ENCODE measurements at places on chromosomes 16 and 17. TPM values are rescaled to one million over a fixed set of nuclear protein-coding genes. Genes with fewer than 3 reads are reported as not detected.

KRT40 gene
- polyA plus RNA-seq, result not detected

PRSS53 gene
- not detected for polyA plus RNA-seq

CLEC3A gene
- not detected for polyA plus RNA-seq

TSEN54 gene
- 24.0 TPM for polyA plus RNA-seq

DNA sequence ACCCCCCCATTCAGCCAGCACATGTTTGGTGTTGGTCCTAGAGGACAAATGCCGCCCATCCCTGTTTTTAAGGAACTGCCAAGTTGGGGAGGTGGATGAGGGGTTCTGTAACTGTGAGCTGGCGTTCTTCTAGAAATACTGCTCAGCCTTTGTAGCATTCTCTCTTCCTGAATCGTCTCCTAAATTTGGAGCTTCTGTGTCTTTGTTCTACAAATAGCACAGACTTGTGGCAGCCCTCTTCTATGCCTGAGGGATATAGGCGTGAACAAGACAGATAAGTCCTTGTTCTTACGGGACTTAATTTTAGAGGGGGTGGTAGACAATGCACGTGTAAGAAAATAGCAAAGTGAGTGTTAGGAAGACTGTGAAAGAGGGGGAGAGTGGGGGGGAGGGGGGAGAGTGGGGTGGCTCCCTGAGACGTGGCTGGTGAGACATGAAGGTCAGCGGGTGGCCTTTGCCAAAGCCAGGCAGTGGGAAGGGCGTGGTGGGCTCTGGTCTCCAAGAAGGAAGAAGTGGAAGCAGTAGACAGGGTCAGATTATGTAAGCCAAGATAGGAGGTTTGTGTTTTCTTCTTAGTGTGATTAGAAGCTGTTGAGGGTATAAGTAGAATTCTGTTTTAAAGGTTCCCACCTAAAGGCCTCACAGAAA is 9.9 kb downstream of the MFSD11 start:
- H3K4me3 ChIP-seq, result no peak overlapping the region
- DNase-seq, result no peak
- peak overlapping the region; percentile 66 for H3K27ac ChIP-seq
- H3K36me3 ChIP-seq, result peaks cover 8% of the 10 kb centered on the region
- H3K4me1 ChIP-seq, result peaks cover 4% of the 10 kb centered on the region

- peaks cover 25% of the 10 kb centered on the region for H3K27me3 ChIP-seq
- no peak for DNase-seq
- H3K4me3 ChIP-seq, result no peak overlapping the region
- no peaks in the 10 kb centered on the region for H3K36me3 ChIP-seq
- H3K27ac ChIP-seq, result no peak overlapping the region
Measured at GRCh38 chr16:57979006-57979585, 8.2 kb upstream of the CNGB1 start.

DNA sequence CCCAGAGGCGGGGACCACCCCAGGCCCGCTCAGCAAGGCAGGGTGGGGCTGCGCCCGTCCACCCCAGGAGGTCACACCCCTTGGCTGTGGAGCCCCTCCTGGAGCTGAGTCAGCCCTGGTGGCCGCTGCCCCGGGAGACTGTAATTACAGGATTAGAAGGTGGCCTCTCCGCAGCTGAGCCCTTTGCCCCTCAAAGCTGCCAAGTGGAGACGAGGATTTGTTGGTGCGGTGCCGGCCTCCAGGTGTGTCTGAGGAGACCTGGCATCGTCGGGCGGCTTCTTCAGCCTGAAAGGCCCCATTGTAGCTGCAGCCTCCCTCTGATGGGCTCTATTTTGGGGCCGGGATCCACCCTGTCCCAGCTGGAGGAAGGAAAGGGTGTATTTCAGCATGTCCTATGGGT is 22.7 kb upstream of the SPNS2 start:
- H3K27ac ChIP-seq, result no peak overlapping the region
- H3K4me3 ChIP-seq, result no peak overlapping the region
- no peak for DNase-seq
- H3K27me3 ChIP-seq, result no peaks in the 10 kb centered on the region

GRCh38 chr16:49720225-49720624 is 135.7 kb downstream of the ZNF423 start:
- no peaks in the 10 kb centered on the region for H3K4me1 ChIP-seq
- DNase-seq, result no peak
- H3K4me3 ChIP-seq, result no peak overlapping the region

DNA sequence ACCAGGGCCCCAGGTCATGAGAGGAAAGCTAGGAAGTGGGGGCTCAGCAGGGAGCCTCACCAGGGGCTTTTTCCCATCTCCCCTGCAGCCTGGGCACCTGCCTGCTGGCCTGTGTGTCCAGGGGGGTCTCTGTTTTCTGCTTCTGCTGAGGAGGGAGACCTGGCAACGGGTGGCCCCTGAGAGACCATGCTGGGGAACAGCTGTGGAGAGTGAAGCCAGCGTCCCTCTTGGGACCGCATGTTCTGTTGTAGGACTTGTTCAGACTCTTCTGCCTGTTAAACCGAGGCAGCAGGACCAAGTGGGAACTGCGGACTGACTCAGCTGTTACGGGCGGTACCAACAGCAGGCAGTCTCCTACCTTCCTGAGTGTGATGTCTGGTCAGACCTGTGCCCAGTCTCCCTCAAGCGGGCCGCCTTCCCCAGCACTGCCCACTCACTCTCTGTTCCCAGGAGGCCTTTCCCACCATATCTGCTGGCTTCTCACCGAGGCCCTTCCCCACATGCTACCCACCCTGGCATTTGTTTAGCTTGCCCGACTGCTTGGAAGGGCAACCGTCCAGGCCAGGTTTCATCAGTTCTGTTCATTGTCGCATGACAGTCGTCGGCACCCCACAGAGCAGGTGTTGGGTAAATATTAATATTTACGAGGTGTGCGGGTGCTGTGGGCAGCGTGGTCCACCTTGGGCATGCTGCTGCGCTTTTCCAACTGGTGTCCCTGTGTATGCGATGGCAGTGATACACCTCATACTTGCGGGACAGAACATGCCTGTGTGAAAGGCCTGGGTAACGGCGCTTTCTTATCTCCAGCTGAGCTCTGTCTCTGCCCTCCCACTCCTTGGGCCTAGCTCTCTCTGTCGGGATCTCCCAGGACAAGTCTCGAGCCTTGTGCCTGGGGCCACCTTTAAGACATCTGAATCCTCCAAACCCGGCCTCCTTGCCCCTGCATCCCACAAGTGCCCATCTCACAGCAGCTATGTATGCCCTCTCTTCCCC is 69.4 kb downstream of the MPRIP start:
- H3K27me3 ChIP-seq, result no peaks in the 10 kb centered on the region
- peaks cover 96% of the 10 kb centered on the region for H3K4me1 ChIP-seq
- peak overlapping the region; percentile 89 for H3K27ac ChIP-seq
- H3K36me3 ChIP-seq, result no peaks in the 10 kb centered on the region
- DNase-seq, result no peak

GRCh38 chr17:43546319-43547188 is at the start of gene ETV4:
Gene ETV4 (minus strand): TSS chr17:43546340. CDS start chr17:43545617, 723 bp downstream.
- peaks cover 72% of the 10 kb centered on the region for H3K27me3 ChIP-seq
- H3K27ac ChIP-seq, result peak within 1 kb of the TSS; percentile 69
- H3K4me1 ChIP-seq, result peaks cover 18% of the 10 kb centered on the region
- no peaks in the 10 kb centered on the region for H3K36me3 ChIP-seq

GRCh38 chr17:43354371-43354770 is 44.4 kb upstream of the ARL4D start:
- no peaks in the 10 kb centered on the region for H3K27me3 ChIP-seq
- no peak for DNase-seq
- no peak overlapping the region for H3K4me3 ChIP-seq
- no peak overlapping the region for H3K27ac ChIP-seq

GRCh38 chr17:39194089-39194984 is 3.1 kb downstream of the CACNB1 start:
- H3K36me3 ChIP-seq, result no peaks in the 10 kb centered on the region
- no peak for DNase-seq
- H3K4me3 ChIP-seq, result peak overlapping the region; percentile 33
- H3K27ac ChIP-seq, result no peak overlapping the region

GRCh38 chr17:78781104-78781892 is 775 bp downstream of the CYTH1 start:
- H3K27ac ChIP-seq, result peak overlapping the region; percentile 95
- no peaks in the 10 kb centered on the region for H3K27me3 ChIP-seq

DNA sequence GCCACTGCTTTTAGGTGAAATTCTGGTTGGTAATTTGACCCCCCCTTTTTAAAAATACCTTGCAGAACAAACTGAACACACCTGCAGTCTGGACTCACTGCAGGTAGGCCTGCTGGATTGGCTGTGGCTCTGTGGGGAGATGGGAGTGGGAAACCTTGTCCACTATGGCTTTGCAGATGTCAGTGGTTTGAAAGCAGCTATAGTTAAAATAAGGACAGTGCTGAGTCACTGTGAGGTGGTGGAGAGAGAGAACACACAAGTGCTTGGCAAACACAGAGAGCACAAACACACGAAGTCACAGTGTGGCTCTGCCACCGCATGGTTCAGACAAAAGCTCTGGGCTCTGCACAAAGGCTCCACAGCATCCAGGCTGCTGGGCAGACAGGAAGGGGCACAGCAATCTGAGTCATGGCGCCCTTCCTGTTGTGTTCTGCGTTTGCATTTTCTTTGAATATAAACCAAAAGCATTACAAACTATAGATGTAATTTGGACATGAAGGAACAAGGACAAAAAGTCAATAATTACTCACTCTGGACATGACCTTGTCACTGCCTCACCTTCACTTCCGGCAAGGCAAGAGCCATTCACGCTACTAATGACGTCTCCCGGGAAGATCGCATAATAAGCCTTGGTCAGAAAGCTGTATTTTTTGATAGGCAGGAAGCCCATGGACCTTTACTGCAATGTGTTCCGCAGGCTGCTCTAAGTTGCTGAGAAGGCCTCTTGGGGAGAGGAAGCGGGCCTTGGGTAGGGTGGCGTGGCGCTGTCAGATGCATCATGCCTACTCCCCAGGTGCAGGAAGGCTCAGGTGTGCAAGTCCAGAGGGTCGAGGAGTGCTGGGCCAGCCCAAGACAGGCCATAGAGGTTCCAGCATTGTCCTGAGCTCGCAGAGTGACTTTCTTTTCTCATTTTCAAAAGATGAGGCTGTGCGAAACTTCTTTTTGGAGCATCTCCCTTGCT is 60.1 kb upstream of the MED9 start:
- H3K27me3 ChIP-seq, result peaks cover 29% of the 10 kb centered on the region
- no peak for DNase-seq
- no peaks in the 10 kb centered on the region for H3K36me3 ChIP-seq
- H3K4me3 ChIP-seq, result no peak overlapping the region
- no peak overlapping the region for H3K27ac ChIP-seq
- H3K4me1 ChIP-seq, result peaks cover 16% of the 10 kb centered on the region

GRCh38 chr16:81816351-81816750 is 37.3 kb downstream of the PLCG2 start:
- peaks cover 76% of the 10 kb centered on the region for H3K4me1 ChIP-seq
- H3K27ac ChIP-seq, result peak overlapping the region; percentile 100
- H3K36me3 ChIP-seq, result no peaks in the 10 kb centered on the region
- DNase-seq, result no peak
- H3K27me3 ChIP-seq, result no peaks in the 10 kb centered on the region

DNA sequence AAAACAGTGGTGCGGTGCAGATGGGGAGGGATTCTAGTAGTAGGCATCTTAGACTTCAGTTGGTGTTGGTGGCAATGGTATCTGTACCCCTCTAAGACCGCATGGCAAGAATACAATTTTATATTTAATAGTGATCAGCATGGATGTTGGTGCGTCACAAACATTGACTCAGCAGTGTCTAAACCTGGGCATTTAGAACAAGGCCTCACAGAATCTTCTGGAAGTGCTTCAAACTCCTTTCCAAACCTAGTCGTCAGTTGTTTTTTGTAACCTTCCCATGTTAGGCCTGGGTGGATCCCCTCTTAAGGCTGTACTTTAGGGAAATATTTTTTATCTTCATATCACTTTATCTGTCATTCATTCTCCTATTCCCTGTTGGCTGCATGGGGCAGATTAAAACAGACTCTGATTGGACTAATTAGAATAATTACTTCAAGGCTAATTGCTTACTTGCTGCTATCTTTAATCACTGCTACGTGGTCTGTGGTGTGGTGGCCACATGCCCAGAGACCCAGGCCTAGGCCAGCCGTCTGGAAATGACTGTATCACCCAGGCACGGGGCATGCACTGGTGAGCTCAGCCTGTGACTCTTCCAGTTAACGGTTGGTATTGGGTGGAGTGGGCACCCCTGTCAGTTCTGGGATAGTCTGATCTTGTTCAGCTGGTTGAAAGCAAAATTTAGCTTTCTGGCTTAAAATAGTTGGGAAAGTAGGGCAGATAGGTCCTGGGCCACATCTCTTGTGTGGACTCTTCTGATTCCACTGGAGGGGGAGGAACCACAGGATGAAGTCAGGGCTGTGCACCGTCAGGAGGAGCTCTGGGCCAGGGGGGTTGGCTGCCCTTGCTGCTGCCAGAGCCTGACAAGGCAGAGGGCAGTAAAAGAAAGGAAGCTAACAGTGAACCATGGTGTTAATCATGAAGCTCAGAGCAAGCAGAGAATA is 4.5 kb downstream of the ALKBH5 start:
- no peaks in the 10 kb centered on the region for H3K36me3 ChIP-seq
- H3K27me3 ChIP-seq, result no peaks in the 10 kb centered on the region
- H3K4me1 ChIP-seq, result peaks cover 75% of the 10 kb centered on the region
- peak overlapping the region; percentile 97 for H3K4me3 ChIP-seq
- DNase-seq, result no peak

DNA sequence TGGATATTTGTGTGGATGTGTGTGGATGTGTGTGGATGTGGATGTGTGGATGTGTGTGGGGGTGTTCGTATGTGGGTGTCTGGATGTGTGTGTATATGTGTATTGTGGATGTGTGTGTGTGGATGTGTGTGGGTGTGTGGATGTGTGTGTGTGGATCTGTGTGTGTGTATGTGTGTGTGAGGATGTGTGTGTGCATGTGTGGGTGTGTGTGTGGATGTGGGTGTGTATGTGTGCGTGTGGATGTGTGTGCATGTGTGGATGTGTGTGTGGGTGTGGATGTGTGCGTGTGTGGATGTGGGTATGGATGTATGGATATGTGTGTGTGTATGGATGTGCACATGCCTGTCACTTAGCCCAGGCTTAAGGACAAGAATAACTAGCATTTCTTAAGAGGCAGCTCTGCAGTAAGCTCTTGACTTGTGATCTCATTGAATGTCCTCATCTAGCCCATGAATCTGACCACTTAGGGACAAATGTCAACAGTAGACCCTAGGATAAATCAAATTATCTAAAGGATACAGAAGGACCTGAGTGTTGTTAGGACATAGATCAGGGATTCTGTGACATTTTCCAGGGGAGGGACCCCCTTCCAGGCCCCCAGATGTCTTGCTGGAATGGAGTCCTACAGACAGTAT is 83.5 kb downstream of the BMERB1 start:
- no peaks in the 10 kb centered on the region for H3K27me3 ChIP-seq
- no peaks in the 10 kb centered on the region for H3K36me3 ChIP-seq
- no peak for DNase-seq
- peaks cover 8% of the 10 kb centered on the region for H3K4me1 ChIP-seq
- peak overlapping the region; percentile 13 for H3K27ac ChIP-seq
- no peak overlapping the region for H3K4me3 ChIP-seq

DNA sequence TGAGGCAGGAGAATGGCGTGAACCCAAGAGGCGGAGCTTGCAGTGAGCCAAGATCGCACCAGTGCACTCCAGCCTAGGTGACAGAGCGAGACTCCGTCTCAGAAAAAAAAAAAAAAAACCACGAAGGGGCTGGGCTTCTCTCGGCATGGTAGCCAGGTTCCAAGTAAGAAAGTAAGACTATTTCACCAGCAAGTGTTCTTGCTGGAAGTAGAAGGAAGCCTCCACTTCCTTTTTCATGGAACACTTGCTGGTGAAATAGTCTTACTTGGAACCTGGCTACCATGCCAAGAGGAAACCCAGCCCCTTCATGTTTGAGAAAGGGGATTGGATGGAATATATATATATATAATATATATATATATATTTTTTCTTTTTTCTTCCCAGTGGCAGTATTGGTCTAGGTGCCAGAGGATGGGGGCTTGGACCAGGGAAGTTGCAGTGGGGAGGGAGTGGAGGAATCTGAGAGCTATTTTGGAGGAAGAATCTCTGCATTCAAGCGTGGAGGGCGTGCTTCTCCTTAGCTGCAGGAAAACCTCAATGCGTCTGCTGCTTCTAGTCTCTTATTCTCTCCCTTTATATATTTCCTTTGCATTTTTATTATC is 7.2 kb upstream of the N4BP1 start:
- H3K27me3 ChIP-seq, result peaks cover 13% of the 10 kb centered on the region
- no peaks in the 10 kb centered on the region for H3K36me3 ChIP-seq
- peaks cover 26% of the 10 kb centered on the region for H3K4me1 ChIP-seq
- no peak overlapping the region for H3K27ac ChIP-seq
